OCI-M1 (cell line): ENCODE measurements at places on chromosomes 3 and 15.

DNA sequence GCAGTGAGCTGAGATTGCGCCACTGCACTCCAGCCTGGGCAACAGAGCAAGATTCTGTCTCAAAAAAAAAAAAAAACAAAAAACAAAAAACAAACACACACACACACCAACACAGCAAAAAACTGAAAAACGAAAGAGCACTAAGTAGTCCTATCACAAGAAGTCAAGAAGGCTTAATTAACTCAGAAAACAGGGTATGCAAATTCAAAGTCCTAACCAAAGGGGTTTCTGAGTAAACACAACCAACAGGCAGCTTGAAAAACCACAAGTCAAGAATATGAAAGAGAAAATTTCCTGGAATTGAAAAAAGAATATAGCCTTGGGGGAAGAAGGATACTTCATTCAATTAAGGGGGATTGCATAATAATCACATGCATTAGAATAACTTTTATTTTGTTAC, 37.7 kb upstream of the PARP14 start:
- DNase-seq = peak; percentile 74

GRCh38 chr3:11477407-11477911, 166.3 kb downstream of the VGLL4 start:
- peak; percentile 25 for DNase-seq

GRCh38 chr15:42392309-42393024, 33.2 kb downstream of the CAPN3 start:
- no peak for DNase-seq

- no peak for DNase-seq
Measured at GRCh38 chr3:161043336-161044035, 61.7 kb downstream of the B3GALNT1 start.
